GM12864 (cell line): ENCODE measurements at places on chromosomes 11 and 22.

DNA sequence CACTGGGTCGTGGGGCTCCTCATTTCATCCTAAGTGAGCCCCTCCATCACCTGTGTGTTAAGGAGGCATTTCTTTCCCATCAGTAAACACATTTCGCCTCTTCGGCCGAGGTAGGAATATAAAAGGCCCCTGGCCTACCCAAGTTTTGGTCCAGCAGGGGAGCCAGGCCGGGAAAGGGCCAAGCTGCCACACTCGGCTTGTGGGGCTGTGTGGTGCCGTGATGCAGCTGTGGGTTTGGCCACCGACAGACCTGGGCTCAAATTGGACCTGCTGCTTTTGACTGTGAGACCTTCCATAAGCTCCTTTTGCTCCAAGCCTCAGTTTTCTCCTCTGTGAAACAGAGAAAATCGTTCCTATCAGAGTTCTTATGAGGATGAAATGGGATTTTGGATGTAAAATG lies 771 bp downstream of the NDUFV1 start:
- no peak for DNase-seq

GRCh38 chr11:32172848-32173834 lies 82.3 kb downstream of the RCN1 start:
- DNase-seq, result no peak

GRCh38 chr22:20117633-20118299 lies 740 bp upstream of the TRMT2A start:
- DNase-seq, result no peak

- DNase-seq, result no peak
Measured at GRCh38 chr22:44712962-44713361, 11.0 kb downstream of the PRR5 start.

DNA sequence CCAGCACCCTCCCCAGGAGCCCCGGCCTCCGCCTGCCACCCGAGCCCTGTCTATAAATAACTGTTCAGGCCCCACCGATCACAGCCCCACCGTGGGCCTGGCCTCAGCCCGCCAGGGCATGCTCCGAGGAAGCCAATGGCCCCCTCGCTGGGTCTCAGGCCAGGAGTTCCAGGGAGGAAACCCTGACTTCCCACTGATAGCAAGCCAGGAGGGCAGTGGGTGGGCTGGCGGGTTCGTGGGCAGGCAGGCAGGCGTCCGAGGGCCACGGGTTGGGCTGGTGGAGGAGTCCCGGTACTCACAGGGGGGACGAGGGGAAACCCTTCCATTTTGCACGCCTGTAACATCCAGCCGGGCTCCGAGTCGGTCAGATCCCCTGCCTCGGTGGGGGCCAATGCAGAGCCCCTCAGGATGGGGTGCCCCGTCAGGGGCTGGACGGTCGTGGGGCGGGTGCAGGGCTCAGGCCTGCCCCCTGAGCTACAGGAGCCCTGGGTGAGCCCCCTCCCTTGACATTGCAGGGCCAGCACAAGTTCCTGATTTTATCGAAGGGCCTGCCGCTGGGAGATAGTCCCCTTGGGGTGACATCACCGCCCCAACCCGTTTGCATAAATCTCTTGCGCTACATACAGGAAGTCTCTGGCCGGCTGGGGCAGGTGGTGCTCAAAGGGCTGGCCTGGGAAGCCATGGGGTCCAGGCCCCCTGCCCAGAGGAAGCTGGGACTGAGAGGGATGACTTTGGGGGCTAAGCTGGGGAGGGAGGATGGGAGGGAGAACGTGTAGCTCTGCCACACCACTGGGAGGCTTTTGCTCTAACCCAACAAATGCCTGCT lies at the start of gene SPI1:
Gene SPI1, minus strand, starts transcription at position 538 of the 826 bp plus-strand sequence. Its CDS starts 194 bp downstream, at position 344.
- DNase-seq, result peak; percentile 62

GRCh38 chr11:36222831-36223635 lies 66.2 kb downstream of the COMMD9 start:
- no peak for DNase-seq

- DNase-seq, result no peak
Measured at GRCh38 chr22:42630211-42630610, 10.2 kb downstream of the ATP5MGL start.

DNA sequence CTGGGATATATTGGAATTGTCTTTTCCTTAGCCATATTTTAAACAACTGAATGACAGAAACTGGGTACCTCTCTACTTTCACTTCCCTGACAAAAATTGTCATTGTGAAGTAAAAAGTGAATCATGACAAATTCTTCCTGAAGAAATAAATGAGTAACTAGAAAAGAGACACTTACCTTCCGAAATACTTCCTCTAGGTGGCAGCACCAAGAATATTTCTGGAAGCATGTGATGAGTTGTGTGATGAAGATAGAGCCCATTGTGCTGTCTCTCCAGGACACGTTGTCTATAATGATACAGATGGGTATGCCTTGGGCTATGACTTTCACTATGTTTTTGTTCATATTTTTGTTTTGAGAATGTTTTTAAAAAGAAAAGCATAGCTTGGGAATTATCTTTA lies 21.5 kb downstream of the CASP4 start:
- peak; percentile 18 for DNase-seq

DNA sequence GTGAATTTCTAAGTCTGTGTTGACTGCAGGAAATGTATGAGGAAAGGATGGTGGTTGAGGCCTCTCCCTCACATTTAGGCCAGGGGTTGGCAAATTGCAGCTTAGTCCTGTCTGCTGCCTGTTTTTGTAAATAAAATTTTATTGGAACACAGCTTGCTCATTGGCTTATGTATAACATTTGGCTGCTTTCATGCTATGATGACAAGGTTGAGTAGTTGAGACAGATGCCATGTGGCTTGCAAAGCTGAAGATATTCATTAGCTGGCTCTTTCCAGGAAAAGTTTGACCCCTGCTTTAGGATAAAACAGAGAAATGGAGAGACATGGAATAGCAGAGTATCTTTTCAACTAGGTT lies 46.2 kb downstream of the BCR start:
- DNase-seq, result no peak

- no peak for DNase-seq
Measured at GRCh38 chr22:36386900-36387708, 663 bp downstream of the MYH9 start.

DNA sequence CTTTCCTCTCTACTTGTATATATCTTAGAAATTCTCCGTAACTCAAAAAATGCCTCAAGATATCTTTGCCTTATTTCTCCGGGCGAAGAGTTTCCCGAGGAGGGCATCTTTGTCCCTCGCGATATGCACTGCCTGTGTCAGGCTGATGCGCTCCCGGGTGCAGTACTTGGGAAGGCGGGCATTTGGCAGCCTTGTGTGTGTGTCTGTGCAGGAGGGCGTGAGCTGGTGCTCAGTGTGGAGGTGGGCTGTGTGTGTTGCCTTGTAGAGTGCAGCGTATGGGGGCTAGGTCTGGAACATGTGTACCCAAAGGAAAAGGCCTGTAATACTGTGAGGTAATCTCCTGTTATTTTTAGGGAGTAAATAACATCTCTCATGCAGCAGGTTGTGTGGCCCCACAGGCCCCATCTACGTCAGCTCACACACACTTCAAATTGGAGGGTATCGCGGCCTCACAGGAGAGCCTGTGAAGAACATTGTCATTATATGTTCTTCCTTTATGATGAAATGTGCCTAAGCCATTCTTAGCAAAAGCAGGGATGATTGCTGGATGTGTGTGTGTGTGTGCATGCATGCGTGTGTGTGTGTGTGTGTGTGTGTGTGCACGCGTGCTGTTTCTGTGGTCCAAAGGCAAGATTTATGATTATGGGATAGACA lies 77.5 kb downstream of the KCNJ1 start:
- DNase-seq, result no peak

DNA sequence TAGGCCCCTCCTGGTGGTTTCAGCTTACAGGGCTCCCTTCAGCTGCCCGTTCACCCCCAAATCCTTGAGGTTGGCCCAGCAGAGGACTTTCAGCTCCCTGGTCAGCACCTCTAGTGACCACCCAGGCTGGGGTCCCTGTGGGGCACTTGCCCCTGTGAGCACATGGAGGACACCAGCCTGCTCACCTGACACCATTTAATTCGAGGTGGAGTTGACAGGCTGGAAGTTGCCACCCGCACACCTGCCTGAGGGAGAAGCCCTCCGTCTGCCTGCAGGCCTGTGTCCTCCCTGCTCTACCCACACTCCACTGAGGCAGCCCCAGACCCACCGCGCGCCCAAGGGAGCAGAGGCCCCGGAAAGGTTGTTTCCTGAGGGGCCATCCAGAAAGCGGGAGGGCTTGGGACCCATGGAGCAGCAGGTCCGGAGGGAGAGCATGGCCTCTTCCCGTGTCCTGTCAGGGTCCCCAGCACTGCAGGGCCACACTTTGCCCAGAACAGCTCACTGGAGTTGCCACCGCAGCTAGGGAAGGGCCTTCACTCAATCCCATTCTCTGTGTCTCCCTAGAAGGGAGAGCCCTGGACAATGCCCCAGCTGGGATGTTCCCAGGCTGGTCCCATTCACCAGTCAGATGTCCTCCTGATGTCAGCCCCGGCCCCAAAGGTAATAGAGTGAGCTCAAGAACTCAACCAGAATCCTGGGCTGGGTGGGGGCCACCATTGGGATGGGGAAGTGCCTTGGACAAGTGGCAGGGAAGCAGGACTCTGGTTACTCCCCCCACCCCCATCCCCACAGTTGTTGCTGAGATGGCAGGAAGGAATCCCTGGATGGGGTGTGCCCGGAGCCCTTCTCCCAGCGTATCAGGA lies 82.4 kb downstream of the MED15 start:
- no peak for DNase-seq

DNA sequence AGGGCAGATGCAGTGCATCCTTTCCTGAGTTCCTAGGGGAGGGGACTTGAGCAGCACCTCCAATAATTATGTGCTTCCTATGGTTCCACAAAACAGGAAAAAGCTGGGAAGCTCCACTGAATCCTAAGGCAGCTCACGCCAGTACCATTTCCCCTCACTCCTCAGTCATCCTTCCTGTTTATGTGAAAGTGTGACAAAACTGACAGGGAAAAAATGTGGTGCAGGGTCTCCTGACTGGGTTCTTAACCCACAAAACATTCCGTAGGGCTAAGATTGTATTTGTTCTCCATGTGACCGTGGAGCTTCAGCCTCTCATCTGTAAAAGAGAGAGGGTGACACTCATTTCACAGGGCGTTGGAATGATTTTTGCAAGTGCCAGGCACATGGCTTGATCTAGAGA lies 12.2 kb upstream of the LYVE1 start:
- no peak for DNase-seq
